ENCODE measurements at places on chromosomes 12 and 14.

DNA sequence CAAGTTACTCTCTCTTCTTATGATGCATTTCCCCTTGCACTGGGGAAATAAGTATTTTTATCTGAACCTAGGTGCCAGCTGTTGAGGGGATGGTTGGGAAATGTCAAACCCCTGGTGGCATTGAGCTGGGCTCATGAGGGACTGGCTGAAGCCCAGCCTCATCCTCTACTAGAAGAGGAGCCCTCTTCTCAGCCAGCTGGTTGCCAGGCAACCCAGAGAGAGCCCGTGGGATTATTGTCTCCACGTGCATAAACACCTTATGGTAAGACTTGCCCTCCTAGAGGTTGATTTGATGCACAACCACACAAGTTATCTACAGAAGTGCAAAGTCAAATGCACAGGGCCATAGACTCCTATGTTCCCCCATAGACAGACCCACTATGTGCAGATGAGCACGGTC lies 89.8 kb downstream of the WSCD2 start:
- DNase-seq, result no peak

DNA sequence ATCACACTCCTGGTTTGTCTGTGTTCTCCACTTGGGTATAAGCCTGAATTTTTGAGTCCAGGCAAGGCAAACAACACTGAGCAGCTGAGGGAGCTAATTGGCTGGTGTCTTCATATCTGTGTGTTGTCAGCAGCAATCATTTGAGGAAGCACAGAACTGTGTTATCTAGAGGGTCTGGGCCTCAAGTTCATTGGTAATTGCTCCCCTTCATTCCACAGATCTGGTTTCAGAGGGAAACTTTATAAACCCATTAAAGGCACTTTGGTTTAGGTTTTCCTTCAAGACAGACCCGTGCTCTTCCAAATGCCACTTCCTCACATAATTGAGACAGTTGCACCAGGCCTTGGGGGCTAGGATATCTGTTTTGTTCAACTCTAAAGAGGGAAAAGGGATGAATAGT lies 5.6 kb downstream of the DACT1 start:
- DNase-seq, result no peak

DNA sequence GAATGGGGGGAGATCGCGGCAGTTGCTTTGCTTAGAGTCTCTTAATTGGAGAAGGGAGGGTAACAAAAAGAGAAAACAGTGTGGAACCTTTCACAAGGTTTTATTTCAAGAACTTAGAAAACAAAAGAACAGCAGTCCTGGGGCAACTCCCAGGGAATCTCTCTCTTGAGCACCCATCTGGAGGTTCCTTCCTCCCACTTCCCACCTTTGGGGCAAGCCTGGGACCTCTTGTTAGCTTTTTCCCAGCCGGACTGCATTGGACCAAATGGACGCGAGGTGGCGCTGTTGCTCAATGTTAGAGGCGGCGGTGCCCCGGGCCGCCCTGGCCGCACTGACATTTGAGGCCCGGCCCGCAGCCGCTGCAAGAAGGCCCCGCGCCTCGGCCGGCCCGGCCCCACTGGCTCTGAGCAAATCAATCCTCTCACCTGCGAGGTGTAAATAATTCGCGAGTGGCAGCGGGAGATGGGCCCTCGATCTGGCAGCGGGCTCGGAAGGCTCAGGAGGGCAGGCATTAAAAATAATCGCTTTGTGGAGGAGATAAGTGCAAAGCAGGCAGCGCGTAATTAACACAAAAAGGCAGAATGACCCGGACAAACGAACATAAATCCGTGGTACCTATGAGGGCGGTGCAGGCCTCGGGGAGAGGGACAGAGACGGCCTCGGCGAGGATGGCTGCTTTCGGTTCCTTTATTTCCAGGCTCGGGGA lies 2.8 kb upstream of the HOXC8 start:
- peak; percentile 80 for DNase-seq

DNA sequence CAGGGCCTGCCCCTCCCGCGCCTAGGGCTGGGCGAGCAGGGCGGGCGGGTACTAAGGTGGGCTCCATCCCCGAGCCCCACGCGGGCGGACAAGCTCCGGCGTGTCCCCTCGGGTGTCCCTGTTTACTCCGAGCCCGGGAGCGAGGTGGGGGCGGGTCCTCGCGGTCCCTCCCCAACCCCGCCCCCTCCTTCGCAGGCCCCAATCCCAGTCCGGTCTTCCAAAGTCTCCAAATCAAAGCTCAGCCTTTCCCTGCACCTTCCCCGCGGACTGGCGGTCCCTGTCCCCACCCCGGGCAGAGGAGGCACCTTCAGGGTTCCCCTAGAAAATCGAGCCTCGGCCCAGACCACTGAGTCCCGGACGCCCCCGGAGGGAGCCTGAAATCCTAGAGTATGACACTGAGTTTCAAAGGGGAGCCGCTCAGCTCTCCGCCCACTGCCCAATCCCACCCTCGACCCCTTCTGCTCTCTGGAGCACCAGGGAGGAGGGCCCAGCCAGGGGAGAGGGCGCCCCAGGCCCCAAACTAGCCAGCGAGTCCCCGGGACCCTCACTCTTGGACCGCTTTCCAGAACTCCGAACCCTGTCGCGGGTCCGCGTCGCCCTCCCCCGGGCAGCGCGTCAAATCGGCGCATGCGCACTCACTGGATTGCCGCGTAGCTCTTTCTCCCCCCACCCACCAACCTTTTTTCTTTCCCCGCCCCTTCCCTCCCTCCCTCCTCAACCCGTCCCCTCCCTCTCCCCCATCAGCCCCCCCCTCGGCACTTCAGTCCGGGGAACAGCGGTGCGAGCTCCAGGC lies at the start of gene LRP1:
LRP1 (plus strand) TSS at position 758 of the 793 bp plus-strand sequence. CDS start 482 bp downstream, outside the sequence.
- DNase-seq, result peak; percentile 89
